ENCODE measurements at places on chromosomes 16 and 17.

DNA sequence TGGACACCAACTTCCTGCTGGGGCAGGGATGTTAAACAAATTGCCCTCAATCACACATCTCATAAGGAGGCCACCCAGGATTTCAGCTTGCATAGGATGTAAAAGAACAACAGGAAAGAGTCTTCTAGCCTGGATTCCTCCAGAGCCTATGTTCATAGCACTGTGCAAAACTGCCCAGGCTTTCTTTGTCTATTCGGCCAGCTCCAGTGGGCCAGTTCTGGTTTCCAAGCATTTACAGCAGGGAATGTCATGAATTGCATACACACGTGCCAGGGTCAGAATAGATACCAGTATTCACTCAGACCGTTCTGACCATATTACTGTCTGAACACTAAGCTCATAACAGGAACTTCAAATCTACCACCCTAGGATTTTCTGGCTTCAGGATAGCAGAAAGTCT is 273.2 kb downstream of the CDH8 start:
- DNase-seq, result peak; percentile 39

GRCh38 chr17:37744633-37744927 is 279 bp downstream of the HNF1B start:
- no peak for DNase-seq

DNA sequence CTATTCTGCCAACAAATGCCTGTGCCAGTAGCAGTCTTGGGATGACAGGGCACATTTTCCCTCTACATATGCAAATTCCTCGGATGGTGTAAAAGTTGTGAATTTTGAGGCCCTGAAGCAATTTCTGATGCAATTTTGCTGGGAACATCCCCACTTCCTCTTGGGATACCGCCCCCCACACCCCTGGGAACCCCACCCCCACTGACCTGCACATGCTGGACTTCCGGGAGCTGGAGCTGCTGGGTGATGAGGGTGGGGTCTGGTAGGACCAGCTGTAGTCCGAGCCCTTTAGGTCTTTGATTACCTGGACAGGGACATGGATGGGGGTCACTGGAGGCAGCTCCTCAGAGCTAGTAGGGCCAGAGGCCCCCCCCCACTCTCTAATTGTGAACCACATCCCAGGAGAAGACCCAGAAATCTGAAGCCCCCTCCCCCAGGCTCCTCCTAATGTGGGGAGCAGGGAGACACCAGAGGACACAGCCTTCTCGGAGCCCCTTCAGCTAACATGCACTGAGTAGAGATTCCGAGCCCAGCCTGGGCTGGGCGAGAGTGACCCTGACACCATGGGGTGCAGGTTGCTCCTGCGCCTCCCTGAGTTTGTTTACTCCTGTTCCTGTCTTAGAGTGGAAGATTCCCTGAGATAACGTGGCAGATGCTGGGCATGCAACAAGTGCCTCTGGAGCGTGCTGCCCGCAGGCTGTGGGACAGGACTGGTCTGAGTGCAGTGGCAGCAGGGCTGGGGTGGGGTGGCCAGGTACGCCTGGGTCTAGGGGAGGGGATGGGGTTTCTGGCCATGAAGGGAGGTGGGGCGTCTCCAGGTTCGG is 9.0 kb downstream of the MTSS2 start:
- DNase-seq, result no peak

GRCh38 chr16:89210165-89210903 is 7.2 kb upstream of the ZNF778 start:
- no peak for DNase-seq

DNA sequence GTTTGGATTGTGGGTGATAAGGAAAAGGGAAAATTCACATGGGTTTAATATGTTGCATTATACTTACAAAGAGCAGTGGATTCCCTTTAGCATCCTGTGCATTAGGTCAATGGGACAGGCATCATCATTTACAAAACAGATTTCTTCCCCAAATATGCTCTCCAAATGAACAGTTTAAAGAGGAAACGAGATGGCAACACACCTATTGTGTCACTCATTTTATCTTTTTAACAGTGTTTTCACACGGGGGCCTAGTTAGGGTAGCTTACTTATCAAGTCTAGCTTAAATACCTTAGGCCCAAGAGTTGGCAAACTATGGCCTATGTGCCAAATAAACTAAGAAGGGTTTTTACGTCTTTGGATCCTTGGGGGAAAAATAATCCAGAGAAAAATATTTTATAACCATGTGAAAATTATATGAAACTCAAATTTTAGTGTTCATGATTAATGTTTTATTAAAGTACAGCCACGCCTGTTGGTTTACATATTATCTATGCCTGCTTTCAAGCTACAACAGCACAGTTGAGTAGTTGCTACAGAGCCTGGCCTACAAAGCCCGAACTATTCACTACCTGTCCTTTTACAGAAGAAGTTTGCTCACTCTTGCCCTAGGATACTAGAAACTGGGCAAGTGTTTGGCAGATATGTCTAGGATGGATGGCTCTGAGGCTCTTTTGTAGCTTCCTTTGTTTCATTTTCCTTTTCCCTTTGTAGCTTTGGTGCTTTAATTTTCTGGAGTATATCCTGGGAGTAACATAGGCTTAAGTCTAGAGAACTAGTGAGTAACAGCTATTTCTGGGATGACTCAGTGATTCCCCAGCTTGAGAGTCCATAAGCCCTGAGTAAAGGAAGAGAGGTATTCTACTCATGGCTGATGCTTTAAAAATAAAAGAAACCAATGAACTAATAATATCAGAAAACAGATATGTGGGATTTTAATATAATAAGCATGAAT is 12.4 kb downstream of the NUP93 start:
- DNase-seq, result no peak

DNA sequence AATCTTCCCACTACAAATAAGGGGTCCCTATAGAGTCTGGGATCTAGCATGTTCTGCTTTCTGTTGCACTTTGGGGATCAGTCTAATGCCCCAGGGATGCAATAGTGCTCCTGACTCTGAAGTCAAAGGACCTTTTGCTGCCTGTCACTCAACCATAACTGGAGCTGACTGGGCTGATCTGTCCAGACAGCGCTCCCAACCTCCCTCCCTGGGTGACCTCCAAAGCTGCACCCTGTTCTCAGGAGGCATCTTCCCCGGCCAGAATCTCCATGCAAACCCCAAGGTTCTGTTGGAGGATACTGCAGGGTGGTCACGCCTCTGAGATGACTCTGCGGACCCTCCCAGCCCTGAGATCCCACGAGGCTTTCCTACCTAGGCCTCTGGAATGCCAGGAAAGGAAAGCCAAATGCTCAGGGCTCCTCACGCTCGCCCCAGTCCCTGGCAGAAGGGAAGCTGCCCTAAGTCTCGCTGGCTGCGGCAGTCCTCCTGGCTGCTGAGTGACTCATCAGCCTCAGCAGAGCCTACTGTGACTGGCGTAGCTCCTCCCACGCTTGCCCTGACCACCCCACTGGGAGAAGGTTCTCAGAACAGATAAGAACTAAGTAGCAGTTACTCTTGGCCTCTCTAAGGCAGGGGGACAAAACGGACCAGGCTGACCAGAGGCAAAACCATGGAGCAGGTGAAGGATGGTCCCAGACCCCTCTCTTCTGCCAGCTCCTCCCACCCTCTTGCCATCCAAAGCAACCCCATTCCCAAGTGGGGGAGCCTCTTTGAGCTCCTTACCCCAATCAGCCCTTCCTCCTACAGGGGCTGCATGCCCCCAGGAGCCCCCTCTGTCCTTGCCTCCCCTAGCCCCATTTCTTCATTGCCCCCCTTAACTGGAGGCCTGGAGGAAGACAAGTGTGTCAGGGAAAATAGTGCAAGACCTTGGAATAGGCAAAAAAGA is 124.1 kb upstream of the TNRC6C start:
- no peak for DNase-seq

GRCh38 chr16:71769222-71769621 is 39.4 kb downstream of the AP1G1 start:
- peak; percentile 13 for DNase-seq

DNA sequence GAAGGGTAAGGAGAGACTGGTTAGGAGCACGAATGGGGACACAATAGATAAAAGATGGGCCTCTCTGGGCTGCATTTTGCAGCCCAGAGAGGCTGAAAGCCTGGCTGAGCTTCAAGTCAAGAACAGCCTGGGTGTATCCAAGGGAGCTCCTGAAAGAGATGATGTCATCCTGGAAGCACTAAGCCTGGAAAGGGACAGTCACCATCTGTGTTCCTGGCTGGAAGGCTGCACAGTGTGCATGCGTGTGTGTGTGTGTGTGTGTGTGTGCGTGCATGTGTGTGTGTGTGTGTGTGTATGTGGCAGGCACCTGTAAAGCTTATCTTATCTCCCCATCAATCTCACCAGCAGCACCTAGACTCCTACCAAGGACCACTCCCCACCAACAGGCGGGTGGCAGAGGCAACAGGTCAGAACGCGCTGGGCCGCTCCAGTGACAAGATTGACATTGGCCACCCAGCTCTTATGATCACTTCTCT is 44.1 kb downstream of the COG7 start:
- peak; percentile 29 for DNase-seq

- DNase-seq, result no peak
These were observed 231.1 kb upstream of the TBX2 start for GRCh38 chr17:61168506-61168905.

GRCh38 chr17:75694536-75694935 is 26.7 kb upstream of the ITGB4 start:
- DNase-seq, result no peak

Data from midbrain (tissue), 1 donor.